Vagina (tissue), 2 donors: ENCODE measurements at places on chromosomes 13 and 19. TPM values are rescaled to one million over a fixed set of nuclear protein-coding genes. Genes with fewer than 3 reads are reported as not detected.

- DNase-seq = no peak
Observed at GRCh38 chr13:51976423-51976822, 34.8 kb downstream of the ATP7B start.

The ZNF799 gene
- 3.4 TPM for total RNA-seq

DNA sequence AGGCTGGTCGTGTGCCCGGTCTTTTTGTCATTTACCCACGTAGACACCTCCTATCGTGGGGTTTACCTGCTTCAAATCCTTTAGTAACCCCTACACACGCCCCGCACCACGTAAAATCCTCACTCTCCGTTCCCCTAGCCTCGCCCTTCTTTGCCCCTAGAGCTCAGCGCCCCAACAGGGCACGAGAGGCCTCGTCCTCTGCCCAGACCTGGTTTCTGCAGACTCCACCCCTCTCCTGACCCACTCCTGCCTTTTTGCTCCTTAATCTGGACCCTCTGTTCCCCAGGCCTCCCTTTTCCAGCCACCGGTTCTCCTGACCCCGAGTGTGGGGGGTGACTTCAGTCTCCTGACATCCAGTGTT, 412 bp downstream of the ZNF528 start:
- DNase-seq = no peak

DNA sequence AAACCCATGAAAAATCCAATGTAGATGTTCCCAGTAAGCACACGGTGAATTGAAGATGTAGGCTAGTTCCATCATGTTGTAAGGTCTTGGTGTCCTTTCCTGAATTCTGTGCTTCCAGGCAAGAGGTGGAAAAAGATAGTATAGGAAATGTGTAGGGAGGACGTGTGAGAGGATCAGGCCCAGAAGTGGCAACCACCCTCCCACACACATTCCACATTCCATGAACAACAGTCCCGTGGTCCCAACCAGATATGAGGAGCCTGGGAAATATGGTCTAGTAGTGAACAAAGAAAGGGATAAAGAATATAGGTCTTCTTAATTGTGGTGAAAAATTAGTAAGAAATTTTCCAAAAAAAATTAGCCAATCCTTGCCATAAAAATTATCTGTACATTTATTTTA, 1254.2 kb upstream of the SLC10A2 start:
- DNase-seq = no peak

The ZNF358 gene
- 87.4 TPM for total RNA-seq

The TMEM150B gene
- not detected for total RNA-seq

GRCh38 chr19:21749090-21749489, 18.3 kb downstream of the ZNF100 start:
- no peak for DNase-seq

DNA sequence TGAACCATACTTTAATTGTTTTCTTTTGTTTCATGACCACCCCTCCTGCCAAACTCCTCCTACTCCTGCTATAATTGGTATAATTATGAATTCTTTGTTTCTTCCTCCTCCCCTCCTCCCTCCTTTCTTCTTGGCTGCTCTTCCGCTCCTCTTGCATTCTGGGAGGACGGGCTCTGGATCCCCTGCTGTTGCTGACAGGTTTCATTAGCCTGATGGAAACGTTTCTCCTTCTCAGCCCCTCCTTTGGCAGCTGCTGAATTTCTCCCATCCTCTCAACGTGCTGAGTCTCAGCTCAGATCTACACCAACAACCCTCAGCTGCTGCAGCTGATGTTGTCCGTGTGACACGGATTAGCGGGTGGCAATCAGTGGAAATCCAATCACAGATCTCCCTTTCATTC, 97.1 kb upstream of the UBAC2 start:
- DNase-seq = no peak

GRCh38 chr13:43221611-43222010, 198.2 kb downstream of the DNAJC15 start:
- no peak for DNase-seq

DNA sequence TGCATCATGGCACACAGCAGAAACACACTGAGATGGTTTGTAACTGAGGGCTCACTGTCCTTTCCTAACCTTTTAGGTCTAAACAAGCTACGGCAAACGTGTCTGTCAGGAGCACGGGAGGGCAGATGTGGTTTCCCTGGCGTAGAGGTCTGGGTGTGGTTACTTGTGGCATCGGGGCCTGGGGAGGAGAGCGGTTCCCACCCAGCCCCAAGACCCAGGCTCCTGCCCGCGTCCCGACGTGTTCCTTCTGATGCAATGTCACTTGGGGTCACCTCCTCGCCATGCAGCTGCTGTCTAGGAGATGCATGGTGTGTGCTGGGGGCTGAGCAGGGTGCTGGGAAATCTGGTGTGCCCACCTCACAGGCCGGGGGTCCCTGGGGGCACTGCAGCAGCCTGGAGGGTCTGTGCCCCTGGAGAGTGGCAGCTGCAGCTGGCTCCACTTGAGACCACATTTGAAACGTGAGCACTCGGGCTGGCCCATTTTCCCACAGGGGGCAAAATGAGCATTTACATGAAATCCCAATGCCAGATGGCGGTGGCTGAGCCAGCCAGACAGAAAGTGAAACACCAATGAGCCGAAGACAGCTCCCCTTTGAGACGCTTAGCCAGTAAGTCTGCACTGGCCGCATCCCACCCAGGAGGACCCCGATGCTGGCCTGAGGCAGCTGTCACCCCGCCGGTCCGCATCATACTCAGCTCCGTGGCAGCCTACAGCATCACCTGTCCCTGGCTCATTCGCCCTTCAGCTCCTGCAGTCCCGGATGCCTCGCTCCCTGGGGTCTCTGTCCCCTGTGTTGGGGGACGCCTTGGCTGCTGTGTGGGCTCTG, 22.3 kb upstream of the MYDGF start:
- no peak for DNase-seq

The NACC1 gene
- 22.6 TPM for total RNA-seq

The ZNF888 gene
- total RNA-seq = 3.7 TPM

- DNase-seq = no peak
Observed at GRCh38 chr13:63631006-63631405, 2215.4 kb upstream of the PCDH20 start.

DNA sequence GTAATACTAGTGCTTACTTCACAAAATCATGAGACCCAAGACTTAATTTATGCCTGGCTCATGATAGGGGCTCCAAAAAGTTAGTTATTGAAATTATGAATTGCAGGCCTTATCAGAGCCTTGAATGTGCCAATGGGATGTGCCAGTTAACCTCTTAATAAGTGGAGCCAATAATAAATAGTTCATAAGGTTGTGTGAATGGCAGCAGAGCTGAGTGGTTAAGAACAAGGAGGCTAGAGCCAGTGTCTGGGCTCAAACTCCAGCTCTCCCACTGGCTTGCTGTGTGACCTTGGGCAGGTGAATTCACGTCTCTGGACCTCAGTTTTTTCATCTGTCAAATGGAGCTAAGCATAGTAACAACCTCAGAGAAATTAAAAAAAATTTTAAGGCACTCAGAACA, 133.7 kb downstream of the IER2 start:
- DNase-seq = no peak

GRCh38 chr19:55232286-55232602, 3.7 kb upstream of the TMEM86B start:
- DNase-seq = no peak

The PDX1 gene
- total RNA-seq = not detected
